ENCODE measurements at places on chromosomes 7 and 10.

- DNase-seq: no peak
Measured at GRCh38 chr7:108284349-108285002, 154.3 kb upstream of the LAMB4 start.

DNA sequence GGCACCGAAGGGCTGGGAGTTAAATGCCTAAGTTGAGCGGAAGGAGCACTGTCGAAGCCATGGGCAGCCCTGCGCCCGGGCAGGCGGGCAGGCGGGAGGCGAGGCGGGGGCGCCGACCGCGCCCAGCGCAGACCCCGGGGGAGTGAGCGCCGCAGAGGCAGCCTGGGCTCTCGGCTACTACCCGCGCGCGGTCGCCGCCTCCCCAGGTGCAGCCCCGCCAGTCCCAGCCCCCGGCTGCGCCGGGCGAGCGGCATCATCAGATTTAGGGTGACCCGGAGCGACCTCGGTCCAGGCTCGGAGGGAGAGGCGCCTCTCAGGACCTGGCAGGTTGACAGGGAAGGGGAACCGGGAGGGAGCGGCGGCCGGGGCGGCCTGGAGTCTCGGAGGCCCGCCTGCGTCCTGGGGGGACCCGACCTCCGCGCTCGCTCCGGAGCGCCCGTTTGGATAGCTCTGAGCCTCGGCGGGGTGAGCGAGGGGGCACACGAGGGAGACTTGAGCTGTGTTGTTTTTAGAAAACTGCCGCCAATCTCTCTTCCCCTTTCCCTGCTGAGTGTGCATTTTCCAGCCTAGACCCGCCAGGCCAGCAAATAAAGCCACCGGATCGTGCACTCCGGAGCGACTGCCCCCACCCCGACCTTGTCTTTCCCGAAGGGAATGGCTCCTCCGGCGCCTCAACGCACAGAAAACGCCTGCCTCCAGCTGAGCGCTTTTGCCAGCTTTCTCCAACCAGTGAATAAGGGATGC lies 2.3 kb upstream of the NRP1 start:
- DNase-seq: no peak

DNA sequence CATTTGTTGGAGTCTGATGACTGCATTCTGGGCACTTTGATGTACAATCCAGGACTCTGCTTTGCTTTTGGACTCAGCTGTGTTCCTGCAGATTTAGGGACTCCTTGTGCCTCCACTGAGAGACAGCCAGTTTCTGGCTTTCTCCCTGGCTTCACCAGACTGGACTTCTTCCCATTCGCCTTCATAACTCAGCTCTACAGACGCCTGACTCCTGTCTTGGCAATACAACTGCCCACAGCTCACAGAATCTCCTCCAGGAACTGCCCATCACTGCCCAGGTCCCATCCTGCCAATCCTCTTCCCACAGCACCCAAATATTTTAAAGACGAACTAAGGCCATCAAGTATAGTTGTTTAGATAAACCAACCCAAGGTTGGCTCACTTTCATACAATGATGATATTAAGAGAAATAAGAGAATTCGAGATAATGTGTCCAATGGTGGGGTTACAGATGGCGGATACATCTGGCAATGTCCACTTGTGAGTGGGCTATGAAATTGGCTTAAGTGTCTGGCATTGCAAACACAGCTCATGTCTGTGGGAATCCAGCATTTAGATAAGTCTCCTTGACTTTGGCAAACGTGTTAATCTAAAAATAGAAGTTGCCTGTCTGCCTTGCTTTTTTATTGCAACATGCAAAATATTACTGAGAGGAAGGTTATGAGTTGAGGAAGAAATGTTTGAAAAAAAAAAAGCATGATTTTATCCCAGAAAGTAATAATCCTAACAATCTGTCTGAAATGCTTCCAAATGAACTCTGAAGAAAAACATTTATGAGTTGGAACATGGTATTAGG lies 95.1 kb downstream of the ITGA8 start:
- no peak for DNase-seq

DNA sequence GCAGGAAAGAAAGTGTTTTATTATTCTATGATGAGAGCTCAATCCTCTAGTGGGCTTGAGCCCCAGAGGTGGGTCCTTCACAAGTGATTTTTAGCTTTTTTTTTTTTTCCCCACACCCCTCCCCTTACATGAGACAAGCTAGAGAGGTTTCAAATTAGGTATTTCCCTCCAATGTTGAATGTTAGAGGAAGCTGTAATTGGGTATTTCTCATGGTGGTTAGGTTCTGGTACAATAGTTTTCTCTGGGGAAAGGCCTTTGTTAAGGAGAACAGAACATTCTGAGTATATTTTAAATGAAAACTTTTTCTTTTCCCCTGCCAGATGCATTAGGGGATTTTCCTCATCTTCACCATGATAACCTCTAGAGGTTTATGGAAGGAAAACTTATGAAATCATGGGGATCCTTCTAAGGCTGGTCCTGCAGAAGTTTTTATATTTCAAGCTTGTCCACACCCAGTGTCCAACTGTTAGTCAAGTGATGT lies 1039.7 kb downstream of the NRG3 start:
- DNase-seq: no peak

GRCh38 chr7:19235680-19236079 lies 90.5 kb upstream of the FERD3L start:
- peak; percentile 49 for DNase-seq

- DNase-seq: no peak
Measured at GRCh38 chr10:47276576-47277351, 23.2 kb upstream of the GDF10 start.

DNA sequence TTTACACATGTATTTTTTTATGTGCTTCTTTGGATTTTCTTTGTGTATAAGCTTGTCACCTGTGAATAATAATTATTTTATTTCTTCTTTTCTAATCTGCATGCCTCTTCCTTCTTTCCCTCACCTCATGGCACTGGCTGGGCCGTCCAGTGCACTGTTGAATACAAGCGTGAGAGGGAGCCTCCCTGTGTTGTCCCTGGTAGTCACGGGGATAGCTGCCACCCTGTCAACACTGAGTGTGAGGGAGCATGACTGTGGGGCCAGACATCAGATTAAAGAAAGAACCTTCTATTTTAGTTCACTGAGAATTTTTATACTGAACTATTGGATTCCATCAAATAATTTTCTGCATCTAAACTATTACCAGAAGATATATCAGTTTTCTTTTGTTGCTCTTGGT lies 187.9 kb downstream of the CDC14C start:
- no peak for DNase-seq

- no peak for DNase-seq
Measured at GRCh38 chr7:135275971-135276580, 42.4 kb downstream of the STRA8 start.

DNA sequence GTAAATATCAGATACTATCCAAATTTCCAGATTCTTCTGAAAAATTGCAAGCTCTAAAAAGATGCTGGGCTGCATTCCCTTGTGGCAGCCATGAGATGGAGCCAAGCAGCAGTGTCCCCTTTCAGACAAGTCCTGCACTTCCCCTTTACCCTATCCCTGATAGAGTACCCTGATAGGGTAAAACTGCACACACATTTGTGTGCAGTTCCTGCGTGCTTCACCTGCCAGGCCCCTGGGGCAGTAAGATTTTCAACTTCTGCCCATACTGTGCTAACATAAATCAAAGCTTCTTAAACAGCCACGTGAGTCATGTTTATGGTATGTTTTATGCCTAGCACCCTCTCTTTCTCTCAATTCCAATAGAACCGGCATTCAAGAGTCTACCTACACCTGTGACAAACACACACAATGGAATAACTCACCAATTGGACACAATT lies 52.2 kb downstream of the IFIT5 start:
- DNase-seq: peak; percentile 78

GRCh38 chr10:65518379-65518778 lies 1407.5 kb upstream of the LRRTM3 start:
- peak; percentile 5 for DNase-seq

DNA sequence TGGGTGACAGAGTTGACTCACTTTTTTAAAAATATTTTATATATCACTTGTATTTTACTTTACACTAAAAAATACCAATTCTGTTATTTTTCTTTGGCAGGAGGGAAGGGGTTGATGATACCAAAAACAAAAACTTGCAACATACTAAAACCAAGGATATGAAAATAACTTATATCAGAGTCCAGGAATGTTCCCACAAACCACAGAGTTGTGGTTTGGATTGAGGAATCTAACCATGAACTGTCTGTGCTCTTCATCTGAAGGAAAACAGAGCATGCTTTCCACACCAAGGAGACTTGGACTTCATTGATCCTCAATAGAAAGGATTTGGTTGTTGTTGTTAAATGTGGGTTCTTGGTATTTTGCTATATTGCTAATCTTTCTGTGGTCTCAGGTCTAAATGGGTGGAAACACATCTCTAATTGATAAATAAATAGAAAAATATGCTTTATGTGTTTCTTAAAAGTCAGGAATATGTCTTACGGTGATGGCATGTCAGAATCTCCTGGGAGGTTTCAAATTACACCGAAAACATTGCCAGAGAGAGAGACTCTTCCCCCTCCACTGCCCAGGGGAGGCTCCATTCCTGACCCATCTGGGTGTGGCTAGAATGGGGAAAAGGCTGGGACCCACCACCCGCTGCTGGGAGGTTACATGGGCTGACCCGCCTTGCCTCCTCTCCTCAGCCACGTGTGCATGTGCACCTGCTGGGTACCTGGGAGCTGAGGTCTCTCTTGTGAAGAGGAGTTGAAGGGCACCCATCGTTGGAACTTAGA lies 46.9 kb upstream of the STK17A start:
- peak; percentile 82 for DNase-seq

GRCh38 chr10:34885898-34886297 lies 70.8 kb upstream of the PARD3 start:
- no peak for DNase-seq

GRCh38 chr10:112429654-112430230 lies 17.0 kb downstream of the ZDHHC6 start:
- no peak for DNase-seq

DNA sequence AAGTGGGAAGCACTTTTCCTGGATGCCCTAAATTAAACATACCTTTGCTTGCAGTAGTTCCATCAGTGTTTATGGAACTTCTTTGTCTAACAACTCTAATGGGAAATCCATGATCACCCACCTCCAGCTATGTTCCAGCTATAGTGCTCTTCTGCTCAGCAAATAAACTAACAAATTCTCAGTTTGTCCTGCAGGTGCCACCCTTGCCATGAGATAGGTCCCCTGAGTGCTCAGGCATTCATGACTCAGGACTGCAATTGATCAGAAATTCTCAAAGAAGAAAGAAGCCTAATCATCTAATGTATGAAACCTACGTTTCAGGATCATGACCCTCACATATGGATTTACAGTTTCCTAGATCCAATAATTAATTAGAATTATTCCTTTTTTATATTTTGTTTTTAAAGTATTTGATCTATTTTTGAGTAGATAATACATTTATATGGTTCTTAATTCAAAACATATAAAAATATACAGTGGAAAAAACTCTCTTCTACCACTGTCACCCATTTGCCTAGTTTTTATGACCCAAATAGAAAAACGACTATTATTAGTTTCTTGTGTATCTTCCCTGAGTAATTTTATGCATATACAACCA lies 48.7 kb upstream of the DYNC1I1 start:
- peak; percentile 72 for DNase-seq

DNA sequence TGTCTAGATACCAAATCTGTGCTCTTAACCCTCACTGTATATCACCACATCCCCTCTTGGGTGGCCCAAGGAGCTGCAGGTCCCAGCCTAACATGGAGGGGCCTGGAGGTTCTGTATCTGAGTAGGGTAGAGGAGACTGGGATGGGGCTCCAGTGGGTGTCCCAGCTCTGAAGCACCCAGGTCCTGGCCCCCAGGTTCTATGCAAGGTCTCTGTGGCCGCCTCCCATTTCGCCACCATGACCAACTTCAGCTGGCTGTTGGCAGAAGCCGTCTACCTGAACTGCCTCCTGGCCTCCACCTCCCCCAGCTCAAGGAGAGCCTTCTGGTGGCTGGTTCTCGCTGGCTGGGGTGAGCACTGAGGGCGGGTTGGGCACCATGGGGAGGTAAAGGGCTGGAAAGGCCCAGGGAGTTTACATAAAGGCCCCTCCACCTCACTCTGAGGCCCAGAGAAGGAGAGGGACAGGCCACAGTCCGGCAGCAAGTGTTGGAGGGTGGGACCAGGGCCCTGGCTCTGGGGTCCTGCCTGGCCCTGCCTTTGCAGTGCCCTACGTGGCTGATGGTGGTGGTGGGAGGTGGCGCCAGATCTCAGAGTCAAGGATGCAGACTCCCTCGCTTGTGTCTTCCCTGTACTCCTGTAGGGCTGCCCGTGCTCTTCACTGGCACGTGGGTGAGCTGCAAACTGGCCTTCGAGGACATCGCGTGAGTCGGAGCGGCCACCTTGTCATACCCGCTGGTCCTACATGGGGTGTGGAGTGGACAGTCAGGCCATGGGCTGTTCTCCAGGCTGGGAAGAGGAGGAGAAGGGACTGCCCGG lies 10.2 kb downstream of the GHRHR start:
- DNase-seq: no peak

GRCh38 chr7:17772581-17773288 lies 167.6 kb downstream of the SNX13 start:
- no peak for DNase-seq

GRCh38 chr10:43667761-43668386 lies 19.2 kb upstream of the ZNF32 start:
- no peak for DNase-seq

GRCh38 chr10:92757066-92757710 lies 67.4 kb downstream of the HHEX start:
- DNase-seq: peak; percentile 33

- no peak for DNase-seq
Measured at GRCh38 chr7:81040496-81040895, 121.6 kb upstream of the SEMA3C start.

DNA sequence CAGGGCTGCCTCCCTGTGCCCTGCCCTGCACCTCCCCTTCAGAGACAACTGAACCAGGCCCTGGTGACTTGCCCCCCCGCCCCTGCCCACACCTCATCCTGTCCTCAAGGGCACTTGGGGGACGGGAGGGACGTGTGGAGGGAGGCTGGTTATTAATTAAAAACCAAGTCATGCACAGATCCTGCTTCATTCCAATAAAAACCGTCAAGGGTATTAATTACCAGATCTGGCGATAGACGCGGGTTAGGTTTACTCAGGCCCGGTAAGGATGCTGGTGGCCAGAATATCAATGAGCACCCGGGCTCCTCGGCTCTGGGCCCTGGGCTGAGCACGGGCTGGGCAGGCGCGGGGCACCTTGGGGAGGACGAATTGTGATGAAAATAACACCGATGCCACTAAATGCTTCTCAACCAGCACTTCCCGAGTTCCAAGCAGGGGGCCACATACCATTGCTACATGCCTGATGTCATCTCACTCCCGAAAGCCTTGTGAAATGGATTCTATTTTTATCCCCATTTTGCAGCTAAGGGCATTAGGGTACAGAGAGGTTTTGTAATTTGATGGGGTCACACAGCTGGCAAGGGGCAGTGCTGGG lies 24.5 kb upstream of the GTF2IRD1 start:
- no peak for DNase-seq

GRCh38 chr7:50782375-50783208 lies at the start of gene GRB10:
TSS of gene GRB10 (minus strand) at chr7:50782896. CDS start at chr7:50732322, 50,574 bp downstream.
- DNase-seq: no peak

All from epithelial cell of esophagus (primary cell).